Left ventricle myocardium superior (tissue), 1 donor: ENCODE measurements at places on chromosomes 2 and 18. TPM values are rescaled to one million over a fixed set of nuclear protein-coding genes. Genes with fewer than 3 reads are reported as not detected.

Gene SLC5A7
- total RNA-seq = 0.07 TPM

Gene EGR4
- total RNA-seq = not detected

Gene CPS1
- 3.1 TPM for total RNA-seq

Gene UGT1A4
- not detected for total RNA-seq

Gene CSRNP3
- total RNA-seq = 4.2 TPM

Gene UGT1A5
- total RNA-seq = not detected

Gene CD207
- not detected for total RNA-seq
